ENCODE measurements at places on chromosomes 7 and 10.

GRCh38 chr10:99412099-99412498 is 18.3 kb downstream of the GOT1 start:
- DNase-seq = no peak

- no peak for DNase-seq
These were observed 980 bp downstream of the ADAMTS14 start for GRCh38 chr10:70673043-70673928.

DNA sequence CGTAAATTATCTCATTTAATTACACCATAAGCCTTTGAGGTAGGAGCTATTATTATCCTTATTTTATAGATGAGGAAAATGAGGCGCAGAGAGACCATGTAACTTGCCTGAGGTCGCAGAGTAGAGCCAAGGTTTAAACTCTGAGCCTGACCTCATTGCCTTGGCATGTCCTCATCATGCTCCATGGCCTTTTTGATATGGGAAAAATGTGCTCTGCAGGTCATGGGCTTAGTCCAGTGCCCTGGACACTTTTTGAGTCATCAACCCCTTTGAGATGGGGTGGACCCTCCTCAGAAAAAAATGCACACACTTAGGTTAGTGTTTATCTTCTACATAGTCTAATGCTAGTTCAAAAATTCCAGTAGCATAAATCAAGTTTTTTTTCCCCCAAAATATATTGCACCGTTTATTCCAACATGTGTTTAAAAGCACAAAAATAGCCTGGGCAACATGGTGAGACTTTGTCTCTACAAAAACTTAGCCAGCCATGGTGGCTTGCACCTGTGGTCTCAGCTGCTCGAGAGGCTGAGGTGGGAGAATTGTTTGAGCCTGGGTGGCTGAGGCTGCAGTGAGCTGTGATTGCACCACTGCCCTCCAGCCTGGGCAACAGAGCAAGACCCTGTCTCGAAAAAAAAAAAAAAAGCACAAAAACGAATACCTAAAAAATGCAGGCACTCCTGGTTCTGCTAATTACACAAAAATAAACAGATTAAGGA is 28.6 kb upstream of the TMEM178B start:
- no peak for DNase-seq

- DNase-seq = no peak
These were observed 519.2 kb downstream of the TFEC start for GRCh38 chr7:115511330-115511729.

GRCh38 chr10:42150428-42151061 is 487.8 kb downstream of the ZNF33B start:
- DNase-seq = no peak

GRCh38 chr7:90007831-90008230 is 146.4 kb upstream of the STEAP1 start:
- DNase-seq = no peak
